ENCODE measurements at places on chromosomes 6 and 20.

DNA sequence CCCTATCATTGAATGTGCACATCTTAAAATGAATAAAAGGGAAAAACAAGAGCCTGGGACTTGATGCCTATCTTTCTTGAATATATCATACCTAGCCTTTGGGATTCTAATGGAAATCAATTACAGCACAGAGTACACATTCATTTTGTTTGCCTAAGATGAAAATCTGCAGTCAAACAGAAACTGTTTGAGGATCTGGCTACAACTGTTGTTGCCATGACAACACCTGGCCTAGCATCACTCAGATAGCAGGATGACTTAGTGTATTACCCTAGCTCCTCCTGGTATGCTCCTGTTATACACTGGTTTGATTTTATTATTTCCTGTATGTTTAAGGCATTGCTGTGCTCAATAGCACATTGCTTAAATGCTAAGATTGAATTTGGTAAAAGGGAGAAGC, 71.5 kb upstream of the LAMP5 start:
- DNase-seq = no peak

- no peak for DNase-seq
These were observed 55.3 kb downstream of the CTCFL start for GRCh38 chr20:57469418-57470211.

DNA sequence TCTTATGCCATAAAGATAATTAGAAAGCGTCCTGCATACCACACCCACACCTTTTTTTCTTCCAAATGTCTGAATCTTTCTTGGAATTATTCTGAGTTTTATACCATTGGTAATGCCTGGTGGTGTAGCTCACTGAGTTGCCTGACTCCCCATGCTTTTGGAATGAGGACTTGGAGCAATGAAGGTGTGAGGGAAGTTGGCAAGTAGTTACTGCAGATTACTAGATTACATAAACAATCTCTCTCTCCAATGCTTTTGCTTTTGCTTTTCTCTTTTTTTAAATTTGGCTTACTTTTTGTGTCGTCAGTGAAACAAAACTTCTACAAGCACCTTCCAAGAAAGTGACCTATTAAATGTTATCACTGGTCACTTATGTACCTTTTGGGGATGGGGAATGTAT, 406.1 kb upstream of the SOX4 start:
- DNase-seq = no peak

DNA sequence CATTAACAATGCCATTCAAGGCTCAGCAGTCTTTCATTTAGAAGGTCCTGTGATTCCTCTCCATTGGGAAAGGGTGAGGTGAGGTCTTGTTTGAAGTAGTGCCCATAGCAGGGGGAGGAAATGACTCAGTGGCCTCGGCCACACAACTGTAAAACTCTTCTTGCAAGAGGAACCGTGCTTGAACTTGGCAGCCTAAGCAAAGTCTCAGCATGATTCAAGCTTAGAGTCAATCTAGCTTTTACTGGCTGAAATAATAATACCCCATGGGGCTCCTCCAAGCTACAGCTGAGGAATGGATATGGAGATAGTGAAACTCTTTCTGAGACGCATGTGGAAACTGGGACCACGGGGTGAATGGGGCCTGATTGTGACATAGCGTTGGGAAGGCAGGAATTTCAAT, 428.2 kb downstream of the BMP2 start:
- no peak for DNase-seq

DNA sequence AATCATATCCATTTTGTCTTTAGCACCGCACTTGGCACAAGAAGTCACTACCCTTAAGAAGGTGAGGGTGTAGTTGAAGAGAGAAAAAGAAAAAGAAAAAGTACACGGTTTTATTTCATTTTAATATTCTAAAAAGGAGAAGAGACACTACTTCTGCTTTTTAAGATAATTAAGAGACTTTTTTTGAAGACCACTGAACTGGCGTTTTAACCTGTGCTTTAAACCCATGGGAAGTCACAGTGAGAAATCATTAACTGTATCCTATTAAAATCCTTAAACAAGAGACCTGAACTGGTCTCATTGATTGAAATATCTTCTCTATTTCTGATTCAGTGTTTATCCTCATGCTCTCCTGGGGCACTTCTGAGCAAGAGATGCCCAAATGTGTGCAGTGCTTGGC, 243.5 kb downstream of the TMEM242 start:
- DNase-seq = no peak

- no peak for DNase-seq
These were observed 25.9 kb upstream of the GTSF1L start for GRCh38 chr20:43752561-43753301.

- no peak for DNase-seq
These were observed 163.0 kb downstream of the TBX18 start for GRCh38 chr6:84601366-84601765.

- DNase-seq = no peak
These were observed 24.9 kb downstream of the ZNF292 start for GRCh38 chr6:87180105-87180728.

DNA sequence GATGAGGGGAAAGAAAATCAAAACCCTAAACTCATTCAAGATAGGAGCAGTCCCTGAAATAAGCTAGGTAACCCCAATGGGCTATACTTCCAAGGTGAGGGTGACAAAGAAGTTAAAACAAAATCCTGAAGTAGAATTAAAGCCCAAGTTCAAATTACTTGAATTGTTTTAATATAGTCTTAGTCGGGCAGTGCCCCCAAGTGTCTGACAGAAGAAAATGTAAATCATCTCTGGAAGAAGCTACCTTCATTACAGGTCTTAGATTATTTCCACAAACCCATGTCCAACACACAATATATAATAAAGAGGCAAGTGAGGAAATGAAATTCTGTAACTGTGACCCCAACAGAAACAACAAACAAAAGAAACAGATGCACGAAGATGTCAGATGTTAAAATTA, 36.8 kb upstream of the L3MBTL3 start:
- DNase-seq = no peak

- no peak for DNase-seq
These were observed 37.0 kb downstream of the RNF217 start for GRCh38 chr6:124999105-124999764.

GRCh38 chr6:157896932-157897331, 73.9 kb downstream of the SNX9 start:
- no peak for DNase-seq

GRCh38 chr6:168043848-168044415, 35.1 kb downstream of the FRMD1 start:
- DNase-seq = no peak

DNA sequence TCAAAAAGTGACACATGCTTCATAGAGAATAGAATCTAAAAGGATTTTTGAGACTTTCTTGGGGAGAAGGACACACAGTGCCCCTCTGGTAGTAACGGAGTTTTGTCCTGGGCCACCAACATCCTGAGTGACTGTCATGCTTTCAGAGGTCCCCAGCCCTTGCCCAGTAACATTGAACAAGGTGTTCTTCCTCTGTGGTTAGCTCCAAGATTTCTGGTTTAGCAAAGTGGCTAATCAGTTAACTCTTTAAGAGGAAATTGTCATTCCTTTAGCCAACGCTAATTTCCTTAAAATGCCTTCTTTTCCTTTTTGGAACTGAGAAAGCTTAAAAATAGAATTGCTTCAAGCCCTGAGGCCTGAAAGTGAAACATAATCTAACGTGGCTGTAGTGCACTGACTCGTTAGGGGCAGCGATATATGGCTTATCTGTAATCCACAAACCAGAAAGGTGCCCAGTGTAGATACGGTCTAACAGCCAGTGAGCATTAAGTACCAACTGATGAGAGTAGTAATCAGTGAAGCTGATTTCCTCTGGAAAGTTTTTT, 7.8 kb downstream of the E2F3 start:
- DNase-seq = no peak

GRCh38 chr20:39042279-39043150, 80.4 kb downstream of the DHX35 start:
- DNase-seq = no peak

DNA sequence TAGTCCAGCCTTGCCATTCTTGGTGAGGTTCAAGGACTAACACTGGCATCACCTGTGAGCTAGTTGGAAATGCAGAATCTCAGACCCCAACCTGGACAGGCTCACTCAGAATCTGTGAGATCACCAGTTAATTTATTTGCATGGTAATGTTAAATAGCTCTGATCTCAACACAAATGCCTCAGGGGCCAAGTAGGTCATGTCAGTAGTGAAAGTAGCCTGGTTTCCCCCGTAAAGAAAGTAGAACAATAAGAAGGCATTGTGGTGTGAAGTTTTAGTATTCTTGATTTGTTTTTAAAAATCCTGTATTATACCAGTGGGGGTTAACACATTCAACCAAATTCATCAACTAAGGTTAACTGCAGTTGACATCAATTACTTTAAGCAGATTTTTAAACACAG, 105.5 kb downstream of the PPP1R14C start:
- no peak for DNase-seq

GRCh38 chr6:22754061-22754460, 184.7 kb downstream of the HDGFL1 start:
- DNase-seq = no peak

- DNase-seq = peak; percentile 32
These were observed 23.8 kb upstream of the BNIP5 start for GRCh38 chr6:36360241-36361054.

GRCh38 chr20:58654337-58654736, 3.3 kb downstream of the STX16 start:
- DNase-seq = no peak

GRCh38 chr6:73508776-73509175, 12.1 kb downstream of the EEF1A1 start:
- no peak for DNase-seq

GRCh38 chr6:21949211-21949801, 347.5 kb downstream of the PRL start:
- DNase-seq = no peak
